ENCODE measurements at places on chromosomes 5 and 9.

DNA sequence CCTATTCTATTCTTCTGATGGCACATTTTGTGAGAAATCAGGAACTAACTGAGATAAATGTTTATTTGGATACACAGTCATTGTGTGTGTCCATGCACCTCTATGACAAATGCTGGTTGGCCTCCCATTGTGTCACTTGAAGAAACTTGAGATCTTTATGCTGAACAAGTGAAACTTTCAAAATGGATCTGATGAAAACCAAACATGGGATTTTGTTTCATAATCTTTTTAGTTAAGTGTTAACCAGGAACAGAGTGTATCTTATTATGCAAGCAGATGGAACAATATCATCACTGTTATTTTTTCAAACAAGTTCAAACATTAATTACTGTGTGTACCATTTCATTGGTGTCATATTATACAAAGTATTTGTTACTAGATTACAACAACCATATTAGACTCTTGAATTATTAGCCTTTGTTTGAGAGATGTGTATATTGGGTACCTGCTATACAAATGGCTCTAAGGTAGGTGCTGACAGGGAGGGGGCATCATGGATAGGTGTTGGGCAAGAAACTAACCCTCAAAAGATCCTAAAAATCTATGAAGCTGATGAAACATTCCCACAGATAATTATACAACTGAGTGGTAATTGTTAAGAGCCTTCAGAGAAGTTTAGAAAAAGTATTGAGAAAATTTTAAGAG, 159.8 kb downstream of the PALM2AKAP2 start:
- no peak for DNase-seq

GRCh38 chr5:138631096-138631928, 56.1 kb upstream of the HSPA9 start:
- no peak for DNase-seq

- no peak for DNase-seq
These were observed 247.2 kb downstream of the CETN3 start for GRCh38 chr5:90162324-90162723.

DNA sequence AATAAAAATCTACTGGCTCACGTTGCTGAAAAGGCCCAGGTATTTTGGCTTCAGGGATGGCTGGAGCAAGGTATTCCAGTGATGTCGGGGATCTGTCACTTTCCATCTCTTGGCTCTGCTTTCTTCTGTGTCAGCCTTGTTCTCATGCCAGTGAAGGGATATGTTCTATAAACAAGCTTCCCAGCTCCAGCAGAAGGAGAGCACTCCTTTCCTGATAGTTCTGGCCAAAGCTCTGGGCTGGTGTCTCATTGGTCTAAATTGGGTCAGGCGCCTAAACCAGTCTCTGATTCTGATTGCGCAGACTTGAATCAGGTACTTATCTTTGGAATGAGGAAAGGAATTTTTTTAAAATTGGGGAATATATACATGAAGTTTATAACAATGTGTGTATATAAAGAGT, 5.1 kb downstream of the SNX30 start:
- DNase-seq, result no peak

- peak; percentile 97 for DNase-seq
These were observed 335.8 kb upstream of the DAB2 start for GRCh38 chr5:39760385-39761198.

- DNase-seq, result peak; percentile 74
These were observed 2.3 kb downstream of the DPYSL3 start for GRCh38 chr5:147507480-147508126.

DNA sequence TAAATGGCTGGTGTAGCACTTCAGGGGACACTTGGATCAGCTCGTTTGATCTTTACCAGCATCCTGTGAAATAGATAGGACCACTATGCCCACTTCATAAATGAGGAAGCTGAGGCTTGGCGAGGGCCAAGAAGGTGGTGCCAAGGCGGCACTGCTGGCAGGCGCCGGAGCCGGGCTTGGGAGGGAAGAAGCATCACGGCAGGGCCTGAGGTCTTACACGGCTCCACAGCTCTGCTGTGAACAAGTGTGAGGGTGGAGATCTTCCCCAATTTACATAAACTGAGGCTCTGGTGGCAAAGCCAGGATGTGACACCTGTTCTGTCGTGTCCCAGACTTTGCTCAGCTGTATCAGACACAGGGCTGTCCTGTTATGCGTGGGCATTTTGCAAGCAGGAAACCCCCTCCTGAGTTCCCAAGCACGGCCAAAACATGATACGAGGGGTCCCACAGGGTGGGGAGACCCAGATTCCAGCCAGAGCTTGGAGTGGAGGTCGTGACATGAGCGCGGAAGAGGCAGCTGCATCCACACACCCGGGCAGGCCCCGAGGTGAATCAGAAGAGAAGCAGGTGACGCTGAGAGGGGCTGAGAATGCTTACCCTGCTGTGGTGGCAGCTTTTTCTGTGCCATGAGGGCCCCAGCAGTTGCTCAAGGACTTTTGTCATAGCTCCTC, 117.5 kb upstream of the BOD1 start:
- DNase-seq, result no peak

DNA sequence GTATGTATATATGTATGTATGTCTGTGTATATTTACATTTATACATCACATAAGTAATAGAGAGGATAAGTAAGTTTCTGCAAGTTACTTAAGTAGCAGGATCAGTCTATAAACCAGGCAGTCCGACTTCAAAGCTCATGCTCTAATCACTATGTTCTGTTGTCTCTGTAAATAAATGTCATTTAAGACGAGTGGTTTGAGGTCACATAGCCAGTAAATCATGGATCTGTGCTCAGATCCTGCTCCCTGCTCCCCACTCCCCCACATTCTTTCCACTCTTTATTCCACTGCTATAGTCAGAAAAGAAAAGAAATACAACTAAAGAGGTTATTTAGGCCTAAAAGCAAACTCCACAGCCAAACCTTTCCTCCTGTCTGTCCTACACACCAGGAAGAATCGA, 90.4 kb downstream of the SERINC5 start:
- DNase-seq, result no peak

GRCh38 chr9:89444925-89445765, 52.8 kb downstream of the SEMA4D start:
- no peak for DNase-seq

GRCh38 chr5:170755679-170756456, 27.7 kb upstream of the GABRP start:
- DNase-seq, result no peak

- DNase-seq, result no peak
These were observed 4.2 kb downstream of the SIL1 start for GRCh38 chr5:139193928-139194327.

GRCh38 chr9:6153425-6153824, 62.2 kb upstream of the IL33 start:
- no peak for DNase-seq

- peak; percentile 8 for DNase-seq
These were observed 17.2 kb upstream of the SIL1 start for GRCh38 chr5:139215107-139215975.

- DNase-seq, result peak; percentile 47
These were observed 34.2 kb upstream of the GRPEL2 start for GRCh38 chr5:149310947-149311658.

GRCh38 chr5:179913461-179913860, 5.8 kb upstream of the TBC1D9B start:
- DNase-seq, result no peak
